ENCODE measurements at places on chromosomes 4 and X.

GRCh38 chr4:21765810-21766407, 182.7 kb downstream of the KCNIP4 start:
- peak; percentile 37 for DNase-seq

DNA sequence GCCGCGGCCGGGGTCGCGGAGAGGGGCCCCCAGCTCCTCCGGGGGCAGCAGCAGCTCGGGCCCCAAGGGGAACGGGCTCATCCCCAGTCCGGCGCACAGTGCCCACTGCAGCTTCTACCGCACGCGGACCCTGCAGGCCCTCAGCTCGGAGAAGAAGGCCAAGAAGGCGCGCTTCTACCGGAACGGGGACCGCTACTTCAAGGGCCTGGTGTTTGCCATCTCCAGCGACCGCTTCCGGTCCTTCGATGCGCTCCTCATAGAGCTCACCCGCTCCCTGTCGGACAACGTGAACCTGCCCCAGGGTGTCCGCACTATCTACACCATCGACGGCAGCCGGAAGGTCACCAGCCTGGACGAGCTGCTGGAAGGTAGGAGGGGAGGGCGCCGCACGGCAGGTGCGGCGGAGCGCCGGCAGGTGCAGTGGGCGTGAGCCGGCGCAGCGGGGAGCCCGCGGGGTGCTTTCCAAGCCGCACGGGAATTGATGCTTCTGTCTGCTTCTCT, 886 bp downstream of the DCLK2 start:
- DNase-seq, result peak; percentile 37

DNA sequence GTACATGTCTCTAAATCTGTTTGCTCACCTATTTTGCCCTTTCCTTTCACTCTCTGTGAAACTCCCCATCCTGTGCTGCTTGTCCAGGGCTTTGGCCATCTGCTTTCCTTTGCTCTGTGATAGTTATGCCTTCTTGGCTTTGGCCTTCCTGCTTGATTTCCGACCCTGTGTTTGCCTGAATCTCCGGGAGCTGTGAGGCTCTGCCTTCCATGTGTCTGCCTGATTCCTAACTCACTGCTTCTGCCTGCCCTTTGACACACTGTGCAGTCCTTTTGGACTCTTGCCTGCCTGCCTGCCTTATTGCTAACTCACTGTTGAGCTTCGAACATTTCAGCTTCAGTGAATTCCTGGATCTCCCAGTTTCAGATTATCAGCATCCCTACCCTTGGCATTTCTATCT, 143.1 kb downstream of the C4orf33 start:
- no peak for DNase-seq

DNA sequence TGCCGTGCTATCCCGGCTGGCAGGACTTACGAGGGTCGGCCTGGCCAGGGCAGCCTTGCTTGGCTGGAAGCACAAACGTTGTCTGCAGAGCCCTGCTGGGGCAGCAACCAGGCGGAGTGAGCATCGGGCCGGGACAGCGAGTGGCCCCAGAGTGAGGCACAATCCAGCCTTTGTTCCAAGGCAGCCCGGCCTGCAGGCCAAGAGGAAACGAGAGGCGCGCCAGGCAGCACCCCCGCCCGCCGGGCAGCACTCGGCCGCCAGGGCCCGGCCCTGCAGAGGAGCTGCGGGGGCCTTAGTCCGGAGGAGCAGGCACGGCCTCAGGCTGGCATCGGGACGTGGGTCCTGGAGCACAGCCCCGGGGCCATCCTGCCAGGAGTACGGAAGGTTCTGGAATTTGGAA, 24.1 kb downstream of the FGFRL1 start:
- no peak for DNase-seq

DNA sequence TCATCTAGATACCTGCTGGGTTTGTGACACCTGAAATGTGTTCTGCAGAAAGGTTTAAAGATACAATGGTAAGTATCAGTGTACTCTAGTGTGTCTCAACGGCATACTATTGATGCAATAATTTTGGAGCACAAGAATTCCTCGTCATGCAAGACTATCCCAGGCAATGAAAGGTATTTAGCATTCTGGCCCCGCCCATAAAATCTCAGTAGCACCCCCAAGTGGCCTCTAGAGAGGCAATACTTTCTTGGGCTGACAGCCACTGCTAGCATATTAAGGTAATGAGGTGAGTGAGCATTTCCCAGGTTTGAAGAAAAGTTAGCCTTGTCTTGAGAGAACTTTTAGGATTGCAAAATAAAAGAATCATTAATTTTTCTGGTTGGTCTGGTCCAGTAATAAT, 24.0 kb downstream of the TAB3 start:
- DNase-seq, result peak; percentile 24

GRCh38 chrX:151397741-151398070, 700 bp downstream of the VMA21 start:
- no peak for DNase-seq

GRCh38 chr4:169229571-169230028, 41.2 kb downstream of the SH3RF1 start:
- DNase-seq, result no peak

DNA sequence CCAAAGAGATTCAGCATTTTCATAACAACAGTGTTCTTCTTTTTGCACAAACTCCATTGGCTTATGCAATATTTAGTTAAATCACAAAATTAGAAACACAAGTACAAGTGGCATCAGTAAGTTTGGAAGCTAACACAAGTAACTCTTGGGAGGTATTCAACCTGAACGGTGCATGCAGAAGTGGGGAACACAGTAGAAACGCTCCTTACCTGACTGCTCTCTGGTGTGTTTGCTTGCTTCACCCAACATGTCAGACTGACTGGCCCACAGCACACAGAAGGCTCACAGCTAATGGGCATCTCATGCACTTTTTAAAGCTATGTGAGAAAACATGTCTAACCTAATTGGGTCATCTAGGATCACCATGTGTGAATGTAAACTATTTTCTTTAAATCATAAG, 133.6 kb downstream of the MAGEB17 start:
- DNase-seq, result no peak

DNA sequence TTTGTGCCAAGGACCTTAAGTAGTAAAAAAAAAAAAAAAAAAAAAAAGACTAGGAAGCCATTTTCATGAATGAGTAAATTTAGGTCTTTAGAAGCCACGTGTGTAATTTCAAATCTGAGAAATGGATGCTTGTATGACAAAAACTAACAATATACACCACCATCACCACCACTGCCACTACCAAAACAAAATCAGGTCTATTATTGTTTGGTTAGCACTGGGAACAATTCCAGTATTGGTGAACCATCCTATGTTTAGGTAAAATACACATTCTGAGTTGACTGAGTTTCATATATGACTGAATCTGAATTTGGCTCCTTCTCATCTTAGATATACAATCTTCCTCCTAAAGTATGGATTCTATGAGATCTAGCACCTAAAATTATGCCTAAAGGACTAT, 8.8 kb upstream of the TMSB4X start:
- DNase-seq, result no peak

DNA sequence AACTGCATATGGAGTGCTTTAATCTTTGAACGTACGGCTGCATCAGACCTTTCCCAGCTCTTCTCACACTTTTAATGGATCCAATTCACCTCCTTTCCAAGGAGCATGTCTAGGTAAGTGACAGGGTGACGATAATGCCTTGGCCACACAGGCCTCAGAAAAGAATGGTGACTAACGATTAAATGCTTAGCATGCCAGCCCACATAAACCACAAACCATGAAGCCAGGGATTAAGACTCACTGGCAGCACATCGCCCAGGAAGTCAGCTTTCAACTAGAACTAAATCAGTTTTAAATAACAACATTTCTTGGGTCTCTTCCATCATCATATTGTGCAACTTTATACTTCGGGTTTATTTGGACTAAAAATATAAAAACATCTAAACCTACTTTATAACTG, 28.7 kb downstream of the INPP4B start:
- DNase-seq, result peak; percentile 68

- DNase-seq, result no peak
These were observed 324.1 kb upstream of the GALNT7 start for GRCh38 chr4:172844556-172844955.

GRCh38 chr4:132818091-132818490, 331.0 kb upstream of the PCDH10 start:
- DNase-seq, result no peak

DNA sequence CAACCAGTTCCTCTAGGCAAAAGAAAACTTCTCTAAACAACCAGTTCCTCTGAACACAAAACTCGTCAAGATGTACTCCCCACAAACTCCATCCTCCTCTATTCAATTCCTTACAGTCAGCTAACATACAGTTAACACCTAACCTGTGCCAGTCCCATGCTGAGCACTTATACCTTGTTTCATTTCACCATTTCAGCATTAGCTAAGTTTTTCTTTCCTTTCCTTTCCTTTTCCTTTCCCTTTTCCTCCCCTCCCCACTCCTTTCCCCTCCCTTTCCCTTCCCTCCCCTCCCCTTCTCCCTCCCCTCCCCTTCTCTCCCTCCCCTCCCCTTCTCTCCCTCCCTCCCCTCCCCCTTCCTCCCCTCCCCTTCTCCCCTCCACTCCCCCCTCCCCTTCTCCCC, 13.1 kb downstream of the HERC6 start:
- DNase-seq, result no peak
